Natural killer cell (primary cell): ENCODE measurements at places on chromosomes 5 and 9. TPM values are rescaled to one million over a fixed set of nuclear protein-coding genes. Genes with fewer than 3 reads are reported as not detected.

FREM1 gene
- not detected for total RNA-seq

- H3K4me3 ChIP-seq = no peak overlapping the region
- DNase-seq = no peak
- peaks cover 2% of the 10 kb centered on the region for H3K4me1 ChIP-seq
- H3K27me3 ChIP-seq = no peaks in the 10 kb centered on the region
These were observed 46.2 kb downstream of the RECK start for GRCh38 chr9:36082931-36083330.

GPX8 gene
- total RNA-seq = not detected

LRRC14B gene
- total RNA-seq = not detected

- no peaks in the 10 kb centered on the region for H3K27me3 ChIP-seq
- H3K36me3 ChIP-seq = peaks cover 8% of the 10 kb centered on the region
- H3K27ac ChIP-seq = peak within 1 kb of the TSS; percentile 99
- H3K4me1 ChIP-seq = peaks cover 14% of the 10 kb centered on the region
These were observed at the start of gene ZFAND5 for GRCh38 chr9:72364679-72365524. Gene ZFAND5, minus strand, starts transcription at chr9:72365208. Its CDS starts 4,430 bp downstream, at chr9:72360778.

DNA sequence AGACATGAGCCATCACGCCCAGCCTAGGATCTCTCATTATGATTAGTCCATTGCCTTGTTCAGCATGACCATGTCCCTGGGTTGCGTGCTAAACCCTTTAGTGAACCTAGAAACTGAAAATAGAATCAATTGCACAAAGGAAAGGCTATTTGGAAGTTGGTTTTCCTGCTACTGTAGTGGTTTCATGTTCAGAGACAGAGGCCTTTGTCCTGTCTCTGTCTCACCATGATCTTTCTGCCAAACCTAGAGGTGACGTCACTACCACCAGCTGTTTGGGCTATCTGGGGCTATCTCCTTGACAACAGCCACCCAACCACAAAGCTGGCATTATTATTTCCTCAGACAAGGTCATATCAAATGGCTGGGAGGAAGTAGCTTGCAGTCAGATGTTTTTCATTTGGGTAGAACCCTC lies 4.0 kb upstream of the CDK5RAP2 start:
- no peaks in the 10 kb centered on the region for H3K27me3 ChIP-seq
- no peak overlapping the region for H3K4me3 ChIP-seq
- H3K36me3 ChIP-seq = no peaks in the 10 kb centered on the region
- DNase-seq = peak; percentile 70
- H3K27ac ChIP-seq = peak overlapping the region; percentile 38
- H3K4me1 ChIP-seq = peaks cover 22% of the 10 kb centered on the region

DNA sequence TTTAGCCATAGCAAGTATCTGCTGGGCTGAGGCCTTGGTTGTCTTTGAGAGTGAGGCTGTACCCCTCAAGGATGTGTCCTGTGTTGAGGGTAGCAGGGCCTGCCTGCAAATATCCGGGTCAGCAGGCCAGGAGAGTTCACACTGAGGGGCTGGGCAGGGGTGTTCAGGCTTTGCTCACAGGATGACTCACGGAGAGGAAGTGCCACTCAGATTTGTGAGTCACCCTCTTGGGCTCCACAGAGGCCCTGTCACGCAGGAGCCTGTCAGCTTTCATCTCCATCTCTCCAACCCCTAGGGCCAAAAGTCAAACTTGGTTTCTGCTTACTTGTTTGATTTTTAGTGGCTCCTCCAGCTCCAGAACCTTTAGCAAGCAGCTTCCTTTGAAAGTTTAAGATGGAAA lies 211.5 kb downstream of the SEC61B start:
- H3K4me3 ChIP-seq = no peak overlapping the region
- no peaks in the 10 kb centered on the region for H3K27me3 ChIP-seq
- peak; percentile 47 for DNase-seq
- peak overlapping the region; percentile 83 for H3K27ac ChIP-seq
- peaks cover 11% of the 10 kb centered on the region for H3K4me1 ChIP-seq

- H3K27me3 ChIP-seq = no peaks in the 10 kb centered on the region
- H3K36me3 ChIP-seq = no peaks in the 10 kb centered on the region
- H3K4me1 ChIP-seq = no peaks in the 10 kb centered on the region
- no peak overlapping the region for H3K4me3 ChIP-seq
- no peak overlapping the region for H3K27ac ChIP-seq
These were observed 138.1 kb upstream of the GRAMD2B start for GRCh38 chr5:126284977-126285696.

DNA sequence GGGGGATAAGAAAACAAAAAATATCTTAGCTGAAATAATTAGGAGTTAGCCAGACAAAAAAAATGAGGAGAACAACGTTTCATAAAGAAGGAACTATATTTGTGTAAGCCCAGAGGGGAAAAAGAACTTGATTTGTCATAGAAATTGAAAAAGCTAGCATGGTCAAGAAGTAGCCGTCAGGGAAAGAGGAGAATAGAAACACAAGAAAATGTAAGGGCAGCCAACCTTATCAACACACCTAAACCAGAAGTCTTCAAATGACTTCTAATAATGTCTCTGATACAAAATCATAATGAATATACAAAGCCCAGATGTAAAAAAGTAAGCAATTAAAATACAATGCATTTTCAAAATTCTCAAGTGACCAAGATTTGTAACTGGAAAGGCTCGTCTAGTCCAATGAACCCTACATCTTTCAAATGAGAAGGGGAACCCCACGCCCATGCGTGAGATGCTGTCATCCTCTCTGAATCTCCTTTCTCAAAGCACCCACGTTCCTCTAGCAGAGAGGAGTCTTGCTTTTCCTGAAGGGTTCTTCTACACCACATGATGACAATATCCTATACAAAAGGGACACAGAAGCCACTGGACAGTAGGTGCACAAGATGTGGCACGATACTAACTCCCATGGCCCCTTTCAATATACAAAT lies 103.7 kb downstream of the ARL15 start:
- no peaks in the 10 kb centered on the region for H3K4me1 ChIP-seq
- no peak for DNase-seq
- no peak overlapping the region for H3K4me3 ChIP-seq
- H3K27ac ChIP-seq = no peak overlapping the region

DNA sequence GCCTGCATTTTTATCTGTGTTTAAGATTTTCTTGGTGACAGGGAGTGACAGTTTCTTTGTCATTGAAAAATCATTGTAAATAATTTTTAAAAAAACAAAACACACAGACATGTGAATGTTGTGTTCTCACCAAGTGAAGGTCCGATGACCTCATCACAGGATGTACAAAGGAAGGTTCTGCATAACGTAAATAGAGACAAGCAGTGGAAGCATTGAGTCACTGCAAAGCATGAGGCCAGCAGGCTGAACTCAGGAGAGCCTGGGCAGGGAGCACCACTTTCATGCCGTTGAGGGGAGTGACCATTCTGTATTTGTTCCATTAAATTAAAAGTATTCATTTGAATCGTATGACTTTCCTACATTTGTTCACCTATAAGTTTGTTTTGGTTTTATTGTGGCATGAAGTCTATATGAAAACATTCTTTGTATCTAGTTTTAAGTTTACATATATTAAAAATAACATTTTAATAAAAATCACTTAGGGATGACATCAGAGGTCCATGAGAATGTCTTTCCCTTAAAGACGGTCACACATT lies 70.4 kb upstream of the TLE1 start:
- no peak overlapping the region for H3K4me3 ChIP-seq
- no peaks in the 10 kb centered on the region for H3K27me3 ChIP-seq
- no peak for DNase-seq
- no peaks in the 10 kb centered on the region for H3K36me3 ChIP-seq
- no peak overlapping the region for H3K27ac ChIP-seq

DNA sequence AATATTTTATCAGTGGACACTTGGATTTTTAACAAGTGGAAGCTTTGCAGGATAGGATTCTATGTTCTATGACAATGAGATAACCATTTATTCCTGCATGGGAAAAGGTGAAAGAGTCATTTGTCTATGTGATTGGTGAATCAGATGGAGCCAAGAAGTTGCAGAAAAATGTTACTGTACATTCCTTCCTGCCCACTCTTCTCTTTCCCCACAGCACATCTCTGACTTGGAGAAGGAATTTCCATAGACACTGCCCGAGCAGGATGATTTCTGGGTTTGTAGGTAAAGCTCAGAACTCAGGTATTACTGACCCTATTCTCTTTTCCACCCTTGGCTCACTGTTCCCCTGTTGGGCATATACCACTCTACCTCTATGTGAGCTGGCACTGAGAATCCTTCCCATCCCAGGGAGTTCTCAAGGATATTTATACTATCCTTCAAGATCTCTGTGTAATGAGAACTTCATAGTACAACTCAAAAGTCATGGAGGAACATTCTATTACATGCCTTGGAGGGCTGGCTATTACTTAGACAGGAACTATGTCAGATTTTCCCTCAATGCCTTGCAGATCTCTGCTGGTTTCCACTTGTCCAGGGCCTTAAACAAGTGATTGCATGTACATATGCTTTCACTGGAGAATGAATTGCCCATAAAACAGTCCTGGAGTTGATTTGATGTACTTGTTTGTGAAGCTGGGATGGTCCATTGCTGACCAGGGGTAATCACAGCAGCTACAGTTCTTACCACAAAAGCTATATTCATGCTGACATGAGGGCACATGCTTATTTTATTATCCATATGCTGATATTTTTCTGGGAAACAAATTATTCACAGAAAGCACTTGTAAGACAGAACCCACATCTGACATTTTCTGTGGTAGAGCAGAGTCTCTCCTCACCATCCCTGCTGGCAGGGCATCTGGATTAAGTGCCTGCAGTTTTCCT lies 24.1 kb downstream of the SLC1A3 start:
- no peak for DNase-seq
- H3K4me3 ChIP-seq = no peak overlapping the region
- no peaks in the 10 kb centered on the region for H3K4me1 ChIP-seq
- H3K36me3 ChIP-seq = no peaks in the 10 kb centered on the region
- no peak overlapping the region for H3K27ac ChIP-seq

CAAP1 gene
- total RNA-seq = 12.6 TPM

- H3K36me3 ChIP-seq = no peaks in the 10 kb centered on the region
- DNase-seq = no peak
- no peaks in the 10 kb centered on the region for H3K27me3 ChIP-seq
- no peaks in the 10 kb centered on the region for H3K4me1 ChIP-seq
- H3K4me3 ChIP-seq = no peak overlapping the region
These were observed 61.6 kb upstream of the ANGPTL2 start for GRCh38 chr9:127183814-127184582.

GRCh38 chr5:56206126-56206910 lies 26.8 kb downstream of the ANKRD55 start:
- no peak for DNase-seq
- no peaks in the 10 kb centered on the region for H3K36me3 ChIP-seq
- H3K27me3 ChIP-seq = no peaks in the 10 kb centered on the region
- H3K4me3 ChIP-seq = no peak overlapping the region

DNA sequence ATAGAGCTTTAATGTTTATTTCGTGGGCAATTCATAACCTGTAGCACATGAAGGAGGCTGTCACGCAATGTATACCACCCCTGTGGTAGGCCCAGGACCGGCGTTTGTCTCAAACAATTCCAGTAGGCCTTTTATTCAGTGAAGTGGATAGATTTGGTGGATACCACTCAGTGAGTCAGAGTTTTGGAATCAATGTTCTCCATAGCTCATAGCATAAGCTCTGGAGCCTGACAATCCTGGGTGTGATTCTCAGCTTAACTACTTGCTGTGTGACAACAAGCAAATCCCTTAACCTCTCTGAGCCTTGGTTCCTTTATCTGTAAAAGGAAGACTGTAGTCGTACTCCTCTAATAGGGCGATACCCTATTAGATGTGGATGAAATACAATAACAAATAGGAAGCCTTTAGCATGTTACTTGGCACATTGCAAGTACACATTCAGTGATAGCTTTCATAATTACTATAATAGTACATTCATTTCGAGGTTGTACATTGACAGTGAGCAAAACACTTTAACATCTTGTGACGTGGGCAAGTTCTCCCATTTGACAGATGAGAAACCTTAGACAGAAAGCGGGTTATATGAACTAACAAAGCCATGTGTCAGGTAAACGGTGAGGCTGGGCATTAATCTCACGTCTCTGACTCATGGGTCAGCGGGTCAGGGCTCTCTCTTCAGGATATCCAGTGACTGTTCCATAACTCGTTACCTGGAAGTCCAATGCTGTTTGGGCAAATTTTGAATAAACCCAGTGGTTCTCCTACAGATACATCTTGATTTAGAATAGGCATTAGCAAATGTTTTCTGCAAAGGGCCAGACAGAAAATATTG lies 130.8 kb downstream of the C9orf152 start:
- H3K4me3 ChIP-seq = no peak overlapping the region
- DNase-seq = no peak
- H3K27ac ChIP-seq = no peak overlapping the region
- H3K27me3 ChIP-seq = no peaks in the 10 kb centered on the region
- no peaks in the 10 kb centered on the region for H3K36me3 ChIP-seq

GRCh38 chr9:19281801-19282200 lies 51.3 kb downstream of the DENND4C start:
- H3K27ac ChIP-seq = no peak overlapping the region
- H3K27me3 ChIP-seq = no peaks in the 10 kb centered on the region
- no peak for DNase-seq
- peaks cover 2% of the 10 kb centered on the region for H3K36me3 ChIP-seq
- H3K4me1 ChIP-seq = no peaks in the 10 kb centered on the region

SLC4A9 gene
- total RNA-seq = not detected

DNA sequence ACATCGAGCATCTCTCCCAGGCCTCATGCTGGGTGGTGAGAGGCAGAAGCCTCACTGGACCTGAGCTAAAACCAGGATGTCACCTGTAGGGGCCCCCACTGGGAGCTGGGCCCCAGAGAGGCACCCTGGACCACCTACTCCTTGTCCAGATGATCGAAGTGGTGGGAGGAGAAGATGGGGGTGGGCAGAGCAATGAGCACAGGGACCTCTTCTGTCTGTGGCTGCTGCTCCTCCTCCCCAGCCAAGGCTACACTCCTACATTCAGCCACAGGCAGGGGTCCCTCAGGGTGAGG lies 227.5 kb downstream of the CACNA1B start:
- H3K27ac ChIP-seq = no peak overlapping the region
- no peak overlapping the region for H3K4me3 ChIP-seq
- DNase-seq = no peak
- H3K36me3 ChIP-seq = no peaks in the 10 kb centered on the region
- H3K4me1 ChIP-seq = no peaks in the 10 kb centered on the region

DNA sequence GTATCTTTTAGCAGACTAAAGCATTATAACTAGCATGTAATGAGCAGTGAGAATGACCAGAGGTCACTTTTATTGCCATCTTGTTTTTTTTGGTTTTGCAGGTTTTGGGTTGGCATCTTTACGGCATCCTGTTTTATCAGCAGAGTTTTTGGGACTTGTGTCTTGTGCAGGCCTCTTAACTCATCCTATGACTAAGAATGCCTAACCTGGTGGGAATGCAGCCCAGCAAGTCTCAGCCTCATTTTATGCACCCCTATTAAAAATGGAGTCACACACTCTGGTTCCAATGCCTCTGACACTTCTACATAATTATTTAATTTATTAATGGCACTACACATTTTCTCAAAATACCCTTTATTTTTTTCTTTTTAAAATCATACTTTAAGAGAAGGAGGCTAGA lies 726.5 kb upstream of the RIOK2 start:
- H3K4me1 ChIP-seq = no peaks in the 10 kb centered on the region
- H3K27me3 ChIP-seq = no peaks in the 10 kb centered on the region
- no peaks in the 10 kb centered on the region for H3K36me3 ChIP-seq
- DNase-seq = no peak

- H3K27me3 ChIP-seq = no peaks in the 10 kb centered on the region
- peaks cover 1% of the 10 kb centered on the region for H3K4me1 ChIP-seq
- H3K27ac ChIP-seq = no peak overlapping the region
- no peak overlapping the region for H3K4me3 ChIP-seq
These were observed 45.8 kb upstream of the GARNL3 start for GRCh38 chr9:127218818-127219217.

- no peak overlapping the region for H3K27ac ChIP-seq
- H3K27me3 ChIP-seq = peaks cover 2% of the 10 kb centered on the region
- H3K4me3 ChIP-seq = no peak overlapping the region
- DNase-seq = no peak
- H3K4me1 ChIP-seq = no peaks in the 10 kb centered on the region
- no peaks in the 10 kb centered on the region for H3K36me3 ChIP-seq
These were observed 200.1 kb upstream of the TBC1D2 start for GRCh38 chr9:98455256-98456155.

NCS1 gene
- total RNA-seq = 2.4 TPM
